ENCODE measurements at places on chromosomes 11 and 22. TPM values are rescaled to one million over a fixed set of nuclear protein-coding genes. Genes with fewer than 3 reads are reported as not detected.

The USH1C gene
- not detected for total RNA-seq

The OR10D3 gene
- not detected for total RNA-seq

The EXPH5 gene
- total RNA-seq, result 3.3 TPM

The PACSIN3 gene
- total RNA-seq, result 67.7 TPM

The CHRM1 gene
- 0.16 TPM for total RNA-seq

The MMP12 gene
- not detected for total RNA-seq

The PHLDB1 gene
- total RNA-seq, result 91.9 TPM

The CRYBB3 gene
- total RNA-seq, result not detected

The C11orf91 gene
- not detected for total RNA-seq
